ENCODE measurements at places on chromosomes 13 and 19.

DNA sequence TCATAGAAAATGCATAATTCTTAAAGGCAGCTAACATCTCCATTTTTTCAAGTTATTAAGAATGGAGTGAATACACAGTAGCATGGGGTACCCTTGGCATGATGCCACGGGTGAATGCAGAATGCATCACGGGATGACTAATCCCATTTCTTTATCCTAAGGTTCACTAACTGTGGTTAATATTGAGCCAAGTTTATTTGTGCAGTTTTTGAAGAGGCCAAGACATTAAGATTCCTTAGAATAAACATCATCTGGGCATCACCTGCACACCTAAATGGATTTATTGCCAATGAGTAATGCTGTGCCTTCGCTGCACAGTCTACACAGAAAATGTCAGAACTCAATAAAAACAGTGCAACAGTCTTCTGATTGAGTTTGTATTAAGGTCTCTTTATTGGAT is 333.1 kb downstream of the GPC6 start:
- DNase-seq: peak; percentile 87

- DNase-seq: no peak
Observed at GRCh38 chr13:60755380-60756163, 358.6 kb downstream of the TDRD3 start.

DNA sequence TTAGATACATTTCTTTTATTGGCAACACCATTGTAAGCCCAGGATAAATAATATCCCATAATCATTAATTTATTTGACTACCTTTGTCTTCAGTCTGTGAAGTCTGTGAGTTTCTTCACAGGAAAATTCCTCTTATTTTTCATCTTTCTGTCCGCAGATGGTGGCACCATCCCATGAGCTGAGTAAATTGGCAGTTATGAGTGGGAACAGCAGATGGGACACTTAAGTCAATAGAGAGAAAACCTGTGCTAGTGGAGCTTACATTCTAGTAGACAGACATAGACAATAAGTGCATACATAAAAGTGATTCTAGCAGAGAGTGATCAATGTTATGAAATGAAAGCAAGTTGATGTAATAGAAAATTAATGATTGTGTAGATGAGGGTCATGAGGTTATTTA is 638.2 kb upstream of the MIR17HG start:
- no peak for DNase-seq

DNA sequence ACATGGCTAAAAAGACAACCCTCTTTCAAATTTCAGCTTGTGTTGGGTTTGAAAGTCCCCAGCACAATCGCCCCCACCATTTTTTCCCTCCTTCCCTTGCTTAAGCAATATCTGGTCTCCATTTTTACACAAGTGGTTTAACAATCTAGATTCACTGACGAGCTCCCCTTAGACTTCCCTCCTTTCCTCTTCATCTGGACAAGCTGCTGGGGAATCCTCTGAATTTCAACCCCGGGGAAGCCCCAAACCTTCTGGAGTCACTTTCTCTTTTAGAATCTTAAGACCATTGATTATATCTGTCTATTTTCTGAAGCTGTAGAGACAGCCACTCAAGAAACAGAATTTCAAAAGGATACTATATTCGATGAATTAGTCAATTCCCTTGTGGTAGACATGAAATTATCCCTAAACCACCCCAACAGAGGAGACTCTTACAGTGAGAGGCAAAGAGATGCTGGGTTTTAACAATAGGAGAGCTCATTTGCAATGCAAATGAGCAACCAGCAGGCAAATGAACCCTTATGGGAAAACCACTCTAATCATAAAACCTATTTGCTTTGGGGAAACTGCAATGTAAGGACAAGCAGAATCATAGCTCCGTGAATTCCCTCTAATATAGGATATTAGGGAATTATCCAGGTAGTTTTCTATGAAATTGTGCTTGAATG is 78.9 kb downstream of the TEX26 start:
- DNase-seq: no peak

DNA sequence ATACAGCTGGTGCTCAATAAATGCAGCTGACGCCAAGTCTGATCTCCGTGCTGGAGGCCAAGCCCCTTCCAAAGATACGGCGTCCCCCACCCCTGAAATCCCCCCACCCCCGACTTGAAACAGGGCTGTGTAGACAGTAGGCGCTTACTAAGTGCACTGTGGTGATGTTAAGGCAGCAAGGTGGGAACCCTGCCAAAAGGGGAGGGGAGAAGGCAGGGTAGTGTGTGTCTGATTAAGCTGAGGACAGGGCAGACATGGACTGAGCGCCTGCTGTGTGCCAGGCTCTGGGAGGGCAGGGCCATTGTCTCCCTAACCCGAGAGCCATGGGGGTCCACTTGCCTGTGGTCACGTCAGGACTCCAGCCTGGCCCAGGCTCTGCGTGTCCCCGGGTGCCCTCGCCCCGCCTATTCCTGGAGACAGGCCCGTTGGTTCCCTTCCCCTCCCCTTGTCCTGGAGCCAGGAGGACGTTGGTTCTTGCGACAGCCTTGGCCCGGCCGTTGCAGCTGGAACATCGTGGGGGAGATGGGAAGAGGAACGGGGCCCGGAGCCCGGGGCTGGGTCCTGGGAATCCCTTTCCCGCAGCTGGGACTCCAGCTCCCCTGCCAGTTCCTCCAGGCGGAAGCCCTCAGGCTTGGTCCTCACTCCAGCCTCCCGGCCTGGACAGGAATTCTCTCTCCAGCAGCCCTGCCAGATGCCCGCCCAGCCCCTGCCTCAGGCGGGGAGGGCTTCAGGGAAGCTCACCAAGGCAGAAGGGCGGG is 1.7 kb upstream of the ELANE start:
- peak; percentile 90 for DNase-seq

DNA sequence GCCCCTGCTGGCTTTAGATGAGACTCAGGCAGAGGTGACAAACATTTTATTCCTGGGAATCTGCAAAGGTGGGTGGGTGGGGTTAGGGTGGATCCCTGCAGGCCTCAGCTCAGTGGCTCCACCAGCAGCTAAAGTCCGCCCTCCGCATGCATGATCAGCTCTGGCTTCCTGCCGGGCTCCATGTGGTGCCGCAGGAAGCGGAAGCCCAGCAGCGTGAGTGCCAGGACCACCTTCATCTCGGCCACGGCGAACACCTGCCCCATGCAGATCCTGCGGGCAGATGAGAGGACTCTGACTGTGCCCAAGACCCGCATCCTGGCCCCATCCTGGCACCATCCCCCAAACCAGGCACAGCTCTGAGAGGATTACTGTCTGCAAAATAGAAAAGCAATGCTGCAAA is 26.3 kb downstream of the CYP4F2 start:
- DNase-seq: no peak

GRCh38 chr13:101303521-101303920 is 112.8 kb downstream of the NALCN start:
- no peak for DNase-seq

GRCh38 chr19:21581646-21582240 is 76.3 kb downstream of the ZNF429 start:
- no peak for DNase-seq

DNA sequence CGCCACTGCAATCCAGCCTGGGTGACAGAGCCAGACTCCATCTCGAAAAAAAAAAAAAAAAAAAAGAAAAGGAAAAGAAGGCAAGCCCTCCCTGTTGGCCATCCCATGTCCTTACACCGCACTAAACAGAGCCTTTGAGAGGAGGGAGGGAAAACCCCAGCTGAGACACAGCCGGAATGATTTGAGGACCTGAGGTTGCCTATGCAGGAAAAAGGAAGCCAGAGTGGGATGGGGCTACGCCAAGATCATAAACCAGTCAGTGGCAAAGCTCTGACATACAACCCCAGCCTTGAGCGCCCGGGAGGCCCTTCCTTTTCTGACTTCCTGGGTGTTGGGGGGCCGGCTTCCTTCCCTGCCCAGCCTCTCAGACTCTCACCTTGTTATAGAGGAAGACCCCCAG is 12.5 kb upstream of the CHERP start:
- DNase-seq: no peak

DNA sequence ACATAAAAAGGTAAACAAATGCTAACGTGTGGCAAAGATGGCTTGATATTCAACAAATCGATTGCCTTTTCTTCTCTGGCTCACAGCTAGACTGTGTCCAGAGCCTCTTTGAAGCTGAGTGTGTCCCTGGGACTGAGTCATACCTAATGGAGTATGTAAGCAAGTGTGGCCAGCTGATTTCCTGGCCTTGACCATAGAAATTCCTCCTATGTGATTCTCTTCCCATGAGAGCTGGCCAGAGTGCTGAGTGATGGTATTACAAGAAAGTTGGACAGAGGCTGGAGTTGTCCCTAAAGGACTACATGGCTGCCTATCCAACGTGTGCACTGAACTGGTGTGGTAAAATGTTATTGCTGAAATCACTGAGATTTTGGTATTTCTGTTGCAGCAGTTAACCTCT is 320.1 kb upstream of the SLC10A2 start:
- peak; percentile 80 for DNase-seq

- no peak for DNase-seq
Observed at GRCh38 chr13:31114641-31115040, 47.1 kb downstream of the HSPH1 start.

- peak; percentile 66 for DNase-seq
Observed at GRCh38 chr13:49443357-49443703, 534 bp downstream of the CAB39L start.

GRCh38 chr19:48290401-48290770 is 20.5 kb downstream of the ZNF114 start:
- peak; percentile 72 for DNase-seq

GRCh38 chr19:8441725-8442544 is 2.8 kb upstream of the HNRNPM start:
- no peak for DNase-seq

- no peak for DNase-seq
Observed at GRCh38 chr19:49453757-49454240, 774 bp downstream of the ALDH16A1 start.

- no peak for DNase-seq
Observed at GRCh38 chr13:92538164-92538563, 688.4 kb upstream of the GPC6 start.

DNA sequence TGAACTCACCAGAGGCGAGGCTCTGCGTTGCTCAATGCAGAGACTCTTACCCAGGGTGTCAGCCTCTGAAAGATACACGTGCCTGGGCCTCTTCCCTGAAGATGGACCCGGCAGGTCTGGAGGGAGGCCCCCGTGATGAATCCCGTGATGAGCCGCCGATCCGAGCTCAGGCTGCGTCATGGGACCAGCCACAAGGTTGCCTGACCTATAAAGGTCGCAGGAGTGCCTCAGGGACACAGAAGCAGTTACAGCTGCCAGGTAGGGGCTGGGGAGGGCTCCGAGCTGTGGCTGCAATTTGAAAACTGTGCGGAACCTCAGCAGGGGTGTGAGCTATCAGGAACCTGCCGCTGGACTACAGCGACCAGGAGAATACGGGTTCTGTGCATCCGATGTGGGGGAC is 10.5 kb upstream of the ATP11A start:
- no peak for DNase-seq

- DNase-seq: peak; percentile 16
Observed at GRCh38 chr13:31227063-31227462, 27.3 kb downstream of the B3GLCT start.

GRCh38 chr19:48878196-48879024 is 6.2 kb downstream of the PPP1R15A start:
- DNase-seq: peak; percentile 61

DNA sequence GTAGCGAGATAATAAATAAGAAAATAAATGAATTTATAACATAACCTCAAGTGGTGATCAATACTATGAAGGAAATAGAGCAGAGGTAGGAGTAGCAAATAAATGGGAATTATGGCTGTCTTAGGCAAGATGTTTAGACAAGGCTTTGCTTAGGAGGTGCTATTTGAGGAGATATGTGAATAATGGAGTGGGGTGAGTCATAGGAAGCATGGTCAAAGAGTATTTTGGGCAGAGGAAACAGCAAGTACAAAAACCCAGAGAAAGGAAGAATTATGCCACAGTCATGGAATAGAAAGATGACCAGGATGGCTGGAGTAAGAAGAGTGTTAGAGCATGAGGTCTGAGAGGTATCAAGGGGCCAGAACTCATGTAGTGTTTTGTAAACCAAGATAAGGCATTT is 33.6 kb upstream of the LPAR6 start:
- DNase-seq: peak; percentile 75

DNA sequence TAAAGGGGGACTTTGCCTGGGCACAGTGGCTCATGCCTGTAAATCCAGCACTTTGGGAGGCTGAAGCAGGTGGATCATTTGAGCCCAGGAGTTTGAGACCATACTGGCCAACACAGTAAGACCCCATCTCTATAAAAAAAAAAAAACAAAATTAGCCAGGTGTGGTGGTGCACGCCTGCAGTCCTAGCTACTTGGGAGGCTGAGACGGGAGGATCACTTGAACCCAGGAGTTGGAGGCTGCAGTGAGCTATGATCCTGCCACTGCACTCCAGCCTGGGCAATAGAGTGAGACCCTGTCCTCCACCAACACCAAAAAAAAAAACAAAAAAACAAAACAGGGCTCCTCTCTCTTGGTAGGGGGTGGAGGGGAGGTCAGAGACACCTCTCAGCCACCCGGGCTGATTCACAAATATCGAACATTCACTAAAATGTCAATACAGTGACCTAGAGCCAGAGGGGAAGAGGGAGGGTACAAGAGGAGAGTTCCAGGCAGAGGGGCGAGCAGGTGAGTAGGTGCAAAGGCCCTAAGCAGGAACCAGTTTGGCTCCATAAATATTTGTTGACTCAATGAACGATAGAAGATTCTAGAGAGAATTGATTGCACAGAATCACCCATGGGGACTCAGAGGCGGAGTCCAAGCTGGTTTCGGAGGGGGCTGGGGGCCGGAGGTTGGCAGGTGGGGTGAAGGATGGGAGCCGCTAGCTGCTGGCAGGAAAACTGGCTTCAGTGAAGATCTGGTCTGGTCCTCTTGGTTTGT is 1.0 kb upstream of the CREB3L3 start:
- DNase-seq: no peak

Data from choroid plexus epithelial cell (primary cell).